ENCODE measurements at places on chromosomes 6 and 20.

- DNase-seq = no peak
Observed at GRCh38 chr6:6331946-6332601, 11.6 kb upstream of the F13A1 start.

DNA sequence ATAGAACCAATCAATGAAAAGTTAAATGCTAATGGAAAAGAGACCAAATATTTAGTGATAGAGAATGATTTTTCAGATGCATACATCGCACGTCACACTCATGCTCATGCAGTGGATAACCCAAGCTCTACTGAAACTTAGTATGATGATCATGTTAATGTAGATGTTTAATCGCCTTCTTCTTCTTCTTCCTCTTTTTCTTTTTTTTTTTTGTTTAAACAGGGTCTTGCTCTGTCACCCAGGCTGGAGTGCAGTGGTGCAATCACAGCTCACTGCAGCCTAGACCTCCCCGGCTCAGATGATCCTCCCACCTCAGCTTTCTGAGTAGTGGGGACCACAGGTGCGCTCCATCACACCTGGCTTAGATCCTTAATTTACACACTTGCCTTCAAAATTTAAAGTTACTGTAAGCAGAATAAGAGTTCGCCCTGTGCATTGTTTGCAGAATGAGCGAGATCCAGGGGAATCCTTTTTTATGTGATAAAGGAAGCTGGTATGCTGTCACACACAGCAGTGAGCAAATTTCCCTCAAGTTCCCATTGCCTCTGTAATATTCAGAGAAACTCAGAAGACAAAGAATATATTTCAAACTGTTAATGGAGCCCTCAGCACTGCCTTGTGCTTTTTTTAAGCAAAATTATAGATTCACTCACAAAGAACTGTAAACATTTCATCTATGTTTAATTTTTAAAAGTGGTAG is 194.2 kb upstream of the SGK1 start:
- no peak for DNase-seq

- no peak for DNase-seq
Observed at GRCh38 chr6:46419576-46420002, 71.7 kb downstream of the RCAN2 start.

DNA sequence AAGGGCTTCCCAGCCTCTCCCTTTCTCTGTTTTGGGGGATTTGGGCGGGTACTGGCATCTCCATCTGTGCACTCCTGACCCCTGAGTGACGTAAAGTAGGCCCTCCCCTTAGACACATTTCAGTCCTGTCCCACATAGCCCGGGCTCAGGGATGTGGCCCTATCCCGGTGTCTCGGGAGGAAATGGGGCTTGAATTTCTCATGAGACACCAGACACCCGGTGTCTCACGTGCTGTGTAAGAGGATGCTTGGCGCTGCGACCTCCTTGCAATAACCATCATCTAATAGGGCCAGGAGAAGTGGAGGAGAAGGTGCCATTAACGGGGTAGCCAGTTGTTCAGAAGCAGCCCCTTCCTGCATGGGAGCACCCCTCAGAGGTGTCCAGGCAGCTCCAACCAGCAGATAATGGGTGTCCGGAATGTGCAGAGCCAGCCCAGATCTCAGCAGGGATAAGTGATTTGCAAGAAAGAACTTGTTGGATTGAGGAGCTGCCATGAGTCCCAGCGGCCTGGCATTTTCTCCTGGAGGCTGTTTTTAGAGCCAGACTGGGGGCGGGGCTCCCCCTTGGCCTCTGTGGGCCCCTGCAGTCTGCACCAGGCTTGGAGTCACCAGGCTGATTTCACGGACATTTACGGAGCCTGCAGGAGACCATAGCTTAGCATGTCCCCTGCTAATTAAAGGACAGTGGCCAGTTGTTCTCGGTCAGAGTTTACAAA is 372.0 kb downstream of the PREX1 start:
- DNase-seq = no peak

DNA sequence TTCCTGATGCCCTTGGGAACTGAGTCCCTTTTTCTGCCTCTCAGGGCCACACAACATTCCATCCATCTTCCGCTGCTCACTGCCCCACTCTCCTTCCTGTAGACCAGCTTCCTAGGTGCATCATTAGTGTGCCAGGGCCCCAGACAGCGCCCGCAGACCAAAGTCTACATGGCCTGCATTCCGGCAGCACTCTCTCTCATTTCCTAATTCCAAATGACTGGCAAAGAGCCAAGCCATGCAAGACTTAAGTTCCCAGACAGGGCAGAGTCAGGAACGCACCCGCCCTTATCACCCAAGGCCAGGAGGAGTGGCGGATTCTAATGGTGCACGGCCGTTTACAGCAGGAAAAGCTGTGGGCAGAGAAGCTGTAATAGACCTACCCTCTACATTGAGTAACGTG is 159.8 kb upstream of the ARID1B start:
- no peak for DNase-seq

- DNase-seq = no peak
Observed at GRCh38 chr20:61117725-61118124, 134.3 kb upstream of the CDH4 start.

Measured in T follicular helper cell (primary cell).